Neural crest cell (in vitro differentiated cells): ENCODE measurements at places on chromosomes 12 and 14.

DNA sequence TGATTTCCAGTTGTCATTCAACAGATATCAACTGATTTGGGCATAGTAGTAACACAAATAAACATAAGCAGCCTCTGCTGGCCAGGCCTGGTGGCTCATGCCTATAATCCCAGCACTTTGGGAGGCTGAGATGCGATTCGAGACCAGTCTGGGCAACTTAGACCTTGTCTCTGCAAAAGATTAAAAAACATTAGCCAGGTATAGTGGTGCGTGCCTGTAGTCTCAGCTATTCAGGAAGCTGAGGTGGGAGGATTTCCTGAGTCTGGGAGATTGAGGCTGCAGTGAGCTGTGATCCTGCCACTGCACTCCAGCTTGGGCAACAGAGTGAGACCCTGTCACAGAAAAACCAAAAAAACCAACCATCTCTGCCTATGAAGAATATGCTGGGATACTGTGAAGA, 7.1 kb downstream of the METAP2 start:
- no peak for DNase-seq

- DNase-seq: no peak
Observed at GRCh38 chr14:28830115-28830534, 63.5 kb downstream of the FOXG1 start.

- no peak for DNase-seq
Observed at GRCh38 chr12:115709540-115710011, 567.9 kb downstream of the MED13L start.

DNA sequence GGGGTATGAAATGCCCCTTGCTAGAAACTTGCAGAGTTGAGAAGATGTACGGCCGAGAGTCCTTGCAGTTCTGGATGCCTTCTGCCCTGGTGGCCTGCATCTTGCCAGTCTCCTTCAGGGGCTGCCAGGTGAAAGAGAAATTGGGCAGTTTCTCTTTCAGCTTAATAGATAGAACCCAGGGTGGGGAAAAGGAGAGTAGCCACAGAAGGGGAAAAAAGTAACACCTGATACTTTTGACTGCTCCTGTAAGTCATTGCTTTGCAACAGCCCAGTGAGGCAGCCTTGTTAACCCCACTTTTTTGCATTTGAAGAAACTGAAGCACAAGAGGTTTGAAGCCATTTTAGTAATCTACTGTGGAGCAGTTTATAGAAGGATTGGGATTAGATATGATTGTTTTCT, 27.6 kb downstream of the TDP1 start:
- no peak for DNase-seq

GRCh38 chr14:54339771-54340170, 57.0 kb upstream of the CDKN3 start:
- DNase-seq: no peak

DNA sequence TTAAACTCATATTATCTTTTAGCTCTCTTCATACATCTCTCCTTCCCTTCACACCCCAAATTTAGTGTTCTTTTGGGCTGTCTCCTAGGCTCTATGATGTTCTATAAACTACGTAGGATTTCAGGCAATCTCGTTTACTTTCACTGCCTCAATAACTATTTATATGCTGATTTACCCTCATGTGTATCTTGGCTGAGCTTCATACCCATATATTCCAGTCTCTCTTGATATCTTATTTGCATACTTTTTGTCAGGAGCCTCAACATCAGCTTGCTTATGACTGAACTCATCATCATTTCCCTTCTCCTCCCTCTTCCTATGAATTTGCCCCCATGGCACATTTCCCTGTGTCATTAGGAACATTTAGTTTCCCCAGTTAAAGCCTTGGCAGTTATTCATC, 262.1 kb upstream of the FBXO33 start:
- DNase-seq: no peak

- no peak for DNase-seq
Observed at GRCh38 chr14:87994974-87995373, 2.0 kb upstream of the GALC start.
